Stimulated activated CD4-positive, alpha-beta T cell treated with anti-CD3 and anti-CD28 coated beads, TNF-alpha, amount 100 ng/mL, for 1 hour (primary cell): ENCODE measurements at places on chromosomes 12 and 14.

DNA sequence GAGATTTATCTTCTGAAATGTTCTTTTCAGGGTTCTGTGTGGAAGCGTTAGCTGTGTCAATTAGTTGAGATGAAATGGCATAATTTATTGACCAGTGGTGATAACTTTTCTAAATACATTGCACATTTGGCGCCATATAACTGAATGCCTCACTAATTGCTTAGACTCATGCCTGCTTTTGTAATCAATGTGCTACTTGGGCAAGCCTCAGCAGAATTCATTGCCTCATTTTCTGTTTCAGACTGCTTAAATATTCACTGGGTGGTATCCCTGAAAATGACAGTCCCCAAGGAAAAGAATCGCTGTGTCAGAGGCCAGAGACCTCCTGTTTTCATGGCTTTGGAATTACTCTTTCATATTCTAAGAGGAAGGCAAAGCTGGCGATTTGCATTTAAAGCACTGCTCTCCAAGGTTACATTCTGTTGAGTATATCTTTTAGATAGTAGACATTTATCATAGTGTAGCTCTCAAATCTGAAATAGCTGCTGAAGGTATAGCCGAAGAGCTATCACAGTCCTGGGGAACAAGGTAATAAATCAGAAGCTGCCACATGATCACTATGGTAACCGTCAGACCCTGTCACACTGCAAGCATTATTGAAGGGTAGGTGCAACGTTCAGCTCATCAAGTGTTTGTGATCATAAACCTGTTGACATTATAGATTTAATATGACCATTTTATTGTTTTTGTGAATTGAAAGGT lies 297.3 kb upstream of the E2F7 start:
- DNase-seq: no peak

- DNase-seq: no peak
Observed at GRCh38 chr12:15620741-15621539, 168.2 kb downstream of the EPS8 start.

GRCh38 chr12:13425766-13426165 lies 229.2 kb downstream of the EMP1 start:
- no peak for DNase-seq

GRCh38 chr12:49428793-49429192 lies 61.5 kb downstream of the SPATS2 start:
- DNase-seq: no peak

- DNase-seq: no peak
Observed at GRCh38 chr12:57603815-57604453, 690 bp upstream of the DTX3 start.

- DNase-seq: no peak
Observed at GRCh38 chr12:80714055-80714454, 2.7 kb upstream of the MYF5 start.

DNA sequence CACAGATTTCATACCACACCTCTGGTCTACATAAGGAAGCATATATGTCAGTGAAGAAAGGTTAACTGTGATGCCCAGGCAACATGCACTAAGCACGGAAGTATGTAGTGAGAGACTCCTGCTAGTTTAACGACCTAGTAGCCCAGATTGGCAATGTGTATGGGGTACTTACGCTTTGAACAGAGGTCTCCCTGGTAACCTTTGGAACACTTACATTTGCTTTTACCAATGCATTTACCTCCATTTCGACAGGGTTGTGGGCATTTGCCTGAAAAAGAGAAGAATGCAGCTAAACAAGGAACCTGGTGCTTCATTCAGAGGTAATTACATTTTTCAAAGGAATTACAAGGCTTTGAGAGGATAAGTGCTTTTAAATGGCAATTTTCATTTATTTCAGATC lies 65.2 kb downstream of the WIF1 start:
- no peak for DNase-seq

DNA sequence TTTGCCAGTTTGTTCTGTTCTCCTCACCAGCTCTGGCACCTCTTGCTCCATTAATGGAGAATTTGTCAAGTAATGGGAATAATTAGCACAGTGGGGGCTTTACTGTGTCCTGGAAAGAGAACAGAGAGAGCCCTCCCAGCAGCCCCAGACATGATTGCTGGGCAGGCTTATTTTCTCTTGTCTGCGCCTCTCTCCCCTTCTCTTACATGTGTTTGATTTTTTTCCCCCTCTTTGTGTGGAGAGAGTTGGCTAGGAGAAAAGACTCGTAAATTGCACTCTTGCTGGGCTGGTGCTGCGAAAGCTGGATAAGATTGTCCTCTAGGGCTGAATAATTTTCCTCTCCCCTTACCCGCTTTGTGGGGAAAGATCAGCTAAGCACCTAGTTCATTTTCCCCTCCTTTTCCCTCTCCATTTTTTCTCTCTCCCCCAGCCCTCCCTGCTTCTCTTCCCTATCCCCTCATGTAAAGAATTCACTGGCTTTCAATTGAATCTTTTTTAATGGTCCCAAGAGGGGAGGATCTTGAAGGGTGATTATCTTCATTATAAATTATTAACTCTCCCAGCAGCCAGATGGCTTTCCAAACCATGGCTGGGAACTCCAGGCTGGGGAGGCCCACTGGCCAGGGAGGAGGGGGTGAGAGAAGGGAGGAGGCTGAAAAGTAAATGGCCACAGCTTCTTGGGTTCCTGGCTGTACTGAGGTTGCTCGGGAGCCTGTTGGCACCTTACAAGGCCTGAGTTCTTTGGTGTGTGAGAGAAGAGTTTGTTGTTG lies 62.2 kb downstream of the NRXN3 start:
- no peak for DNase-seq

DNA sequence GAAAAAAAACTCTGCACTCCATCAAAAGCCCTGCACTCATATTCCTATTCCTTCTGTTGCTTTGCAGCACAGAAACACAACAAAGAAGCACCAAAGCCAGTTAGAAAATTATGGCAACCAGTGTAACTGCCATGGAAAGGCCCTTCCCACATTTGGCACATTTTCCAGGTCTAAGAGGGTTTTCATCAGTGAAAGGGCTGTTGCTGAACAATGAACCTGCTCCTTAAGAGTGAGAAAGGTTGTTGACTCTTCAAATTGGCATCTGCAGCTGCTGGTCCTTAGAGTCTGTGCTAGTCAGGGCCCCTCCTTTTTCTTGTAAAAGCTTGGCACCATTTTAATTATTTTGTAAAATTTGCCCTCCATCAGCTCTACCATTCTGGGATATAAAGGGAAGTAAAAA lies 378.7 kb upstream of the KITLG start:
- no peak for DNase-seq

GRCh38 chr12:12010277-12011039 lies 60.3 kb upstream of the BCL2L14 start:
- DNase-seq: no peak

GRCh38 chr14:105622329-105622955 lies 96.1 kb downstream of the TMEM121 start:
- no peak for DNase-seq

- peak; percentile 29 for DNase-seq
Observed at GRCh38 chr14:90398315-90398839, 1.5 kb downstream of the CALM1 start.

- DNase-seq: no peak
Observed at GRCh38 chr12:27672051-27672450, 24.2 kb upstream of the REP15 start.

DNA sequence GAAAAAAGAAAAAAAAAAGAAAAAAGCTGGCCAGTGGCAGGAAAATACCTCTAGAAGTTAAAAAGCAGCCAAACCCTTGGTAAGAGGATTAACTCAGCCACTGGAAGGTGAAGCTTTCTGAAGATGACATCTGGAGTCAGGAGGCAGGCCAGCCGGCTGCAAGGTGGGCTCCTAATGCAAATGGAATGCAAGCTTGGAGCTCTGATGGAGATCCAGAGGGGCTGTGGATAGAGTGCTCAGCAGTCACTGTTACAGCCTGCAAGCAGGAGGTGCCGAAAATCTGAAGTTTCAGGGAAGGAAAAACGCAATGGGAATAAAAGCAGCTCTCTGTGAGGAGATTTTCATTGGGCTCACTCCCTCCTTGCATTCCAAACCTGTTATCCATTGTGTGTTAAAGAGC lies 41.0 kb downstream of the GSC start:
- DNase-seq: no peak

DNA sequence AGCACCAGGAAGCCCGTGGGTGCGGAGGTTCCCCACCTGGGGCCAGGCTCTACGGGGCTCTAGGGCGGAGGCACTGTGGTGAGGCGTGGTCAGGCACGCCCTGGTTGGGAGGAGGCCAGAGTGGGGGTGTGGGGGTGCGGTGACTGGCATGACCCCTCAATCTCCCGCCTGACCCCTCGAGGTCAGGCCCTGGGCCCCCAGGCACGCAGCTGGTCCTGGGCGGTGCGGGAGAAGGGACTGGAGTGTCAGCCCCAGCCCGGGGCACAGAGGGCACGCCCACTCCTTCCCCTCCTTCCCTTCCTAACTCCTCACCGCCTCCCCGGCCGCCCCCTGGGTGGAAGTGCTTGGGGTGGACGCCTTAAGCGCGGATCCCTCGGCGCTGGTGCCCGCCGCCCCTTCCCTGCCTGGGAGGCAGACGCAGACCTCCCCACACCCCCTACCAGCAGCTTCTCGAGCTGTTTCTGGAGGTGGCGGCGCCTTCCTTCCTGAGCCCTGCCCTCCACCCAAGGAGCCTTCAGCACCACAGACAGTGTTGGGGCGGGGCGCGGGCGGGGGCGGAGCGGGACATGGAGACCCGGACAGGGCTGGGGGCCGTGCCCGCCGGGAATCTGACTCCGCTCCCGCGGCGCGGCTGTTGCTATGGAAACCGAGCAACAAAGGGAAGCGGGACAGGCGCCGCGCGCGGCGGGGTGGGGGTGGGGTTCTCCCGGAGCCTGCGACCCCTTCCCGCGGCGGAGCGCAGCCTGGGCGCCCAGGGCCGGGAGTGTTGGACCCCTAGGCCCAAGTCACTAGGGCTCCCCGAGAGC lies 741 bp upstream of the CRIP2 start:
- peak; percentile 53 for DNase-seq

- no peak for DNase-seq
Observed at GRCh38 chr14:105737504-105738246, 211.3 kb downstream of the TMEM121 start.

GRCh38 chr12:13000925-13001774 lies 1.1 kb upstream of the HEBP1 start:
- DNase-seq: no peak

DNA sequence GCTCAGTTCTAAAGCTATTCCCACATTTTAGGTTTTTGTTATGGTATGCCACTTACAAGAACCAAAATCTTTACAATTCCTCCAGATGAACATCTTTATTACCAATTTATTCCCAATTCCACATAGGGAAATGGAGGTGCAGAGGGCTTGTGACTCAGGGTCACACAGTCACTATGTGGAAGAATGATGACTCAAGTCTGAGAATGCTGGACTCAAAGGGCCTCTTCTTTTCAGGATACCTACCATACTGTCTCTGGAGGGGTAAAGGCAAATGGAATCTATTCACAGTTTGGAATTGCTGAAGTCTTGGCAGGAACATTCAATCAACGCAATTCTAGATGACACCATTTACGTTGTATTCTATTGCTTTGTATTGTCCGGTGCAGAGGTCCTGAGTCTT lies 48.2 kb upstream of the MANSC4 start:
- no peak for DNase-seq

GRCh38 chr12:1310653-1311052 lies 283.7 kb downstream of the FBXL14 start:
- no peak for DNase-seq

DNA sequence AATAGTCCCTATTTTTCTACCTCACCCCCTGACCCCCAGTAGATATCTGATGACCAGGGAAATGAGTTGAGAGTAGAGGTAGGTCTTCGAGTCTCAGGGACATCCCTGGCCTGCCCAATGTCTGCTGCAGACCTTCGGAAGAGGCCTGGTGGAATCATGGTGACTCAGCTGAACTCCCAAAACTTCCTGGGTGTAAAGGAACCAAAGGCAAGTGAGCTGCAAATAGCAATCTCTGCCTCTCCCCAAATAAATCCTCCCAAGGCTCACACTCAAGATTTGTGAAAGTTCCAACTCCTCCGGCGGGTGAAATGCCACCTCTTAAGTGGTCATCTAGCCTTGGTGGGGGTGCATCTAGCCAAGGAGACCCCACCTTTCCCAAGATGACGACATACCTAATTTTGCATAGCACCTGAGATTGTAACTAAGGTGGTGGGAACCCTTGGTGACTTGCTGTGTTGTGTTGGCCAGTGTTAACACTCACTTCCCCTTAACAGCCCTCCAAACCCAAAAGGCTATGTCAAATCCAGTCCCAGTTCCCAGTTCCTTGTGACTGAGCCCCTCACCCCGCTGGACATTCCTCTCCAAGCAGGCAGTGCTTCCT lies 6.3 kb downstream of the ZFP36L1 start:
- DNase-seq: no peak

DNA sequence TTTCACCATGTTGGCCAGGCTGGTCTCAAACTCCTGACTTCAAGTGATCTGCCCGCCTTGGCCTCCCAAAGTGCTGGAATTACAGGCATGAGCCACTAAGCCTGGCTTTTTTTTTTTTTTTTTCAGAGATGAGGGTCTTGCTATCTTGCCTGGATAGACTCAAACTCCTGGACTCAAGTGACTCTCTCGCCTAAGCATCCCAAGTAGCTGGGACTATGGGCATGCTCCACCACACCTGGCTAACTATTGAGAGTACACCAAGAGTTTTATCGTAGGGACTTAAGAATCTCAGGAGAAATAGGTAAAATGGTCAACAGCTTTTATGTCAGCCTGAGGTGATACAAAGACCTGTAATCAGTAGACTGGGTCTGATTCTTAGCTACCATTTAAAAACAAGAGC lies 31.2 kb upstream of the SIX1 start:
- no peak for DNase-seq

DNA sequence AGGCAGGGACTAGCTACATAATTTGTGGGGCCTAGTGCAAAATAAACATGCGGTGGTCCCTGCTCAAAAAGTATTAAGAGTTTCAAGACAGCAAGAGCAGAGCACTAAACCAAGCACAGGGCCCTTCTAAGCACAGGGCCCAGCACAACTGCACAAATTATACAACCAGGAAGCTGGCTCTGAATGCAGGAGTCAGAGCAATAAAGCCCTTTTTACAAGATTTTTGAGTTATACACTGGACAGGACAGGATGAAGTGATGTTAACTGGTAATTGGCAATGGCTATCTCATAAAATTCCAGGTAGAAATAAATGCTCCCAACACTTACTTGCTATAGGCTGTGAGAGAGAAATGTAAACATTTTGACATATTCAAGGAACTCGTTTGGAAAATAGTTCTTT lies 86.2 kb upstream of the GPHB5 start:
- DNase-seq: no peak

DNA sequence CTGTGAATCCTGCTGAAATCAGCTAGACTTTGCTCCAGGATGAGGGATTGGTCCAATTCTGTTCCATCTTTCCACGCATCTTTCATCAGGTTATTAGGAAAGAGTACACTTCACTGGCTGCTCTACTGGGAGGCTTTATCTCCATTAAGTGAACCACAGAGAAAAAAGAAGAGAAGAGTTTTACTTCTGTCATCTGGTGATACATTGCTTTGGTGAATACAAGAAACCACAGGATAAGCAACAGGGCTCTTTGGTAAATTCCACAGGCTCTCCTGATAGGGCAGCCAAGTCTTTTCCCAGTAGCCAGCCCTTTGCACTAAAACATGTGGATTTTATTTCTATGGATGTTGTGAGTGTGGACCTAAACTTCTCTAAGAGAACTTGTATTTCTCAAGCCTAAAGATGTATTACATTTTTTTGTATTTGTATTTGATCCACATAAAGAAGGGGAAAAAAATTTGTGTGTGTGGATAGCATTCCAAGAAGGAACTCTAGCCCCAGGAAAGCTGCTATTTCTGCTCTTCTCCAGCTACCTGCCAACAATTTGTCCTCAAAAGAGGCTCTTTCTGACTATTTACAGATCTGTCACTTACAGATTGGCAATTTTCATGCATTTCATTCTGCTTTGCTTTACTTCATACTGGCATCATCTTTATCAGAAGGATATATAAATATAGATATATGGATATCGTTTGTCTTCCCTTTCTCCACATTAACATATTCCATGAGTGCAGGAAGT lies 1117.6 kb upstream of the TMEM132C start:
- DNase-seq: no peak
